ENCODE measurements at places on chromosomes 3 and 15.

DNA sequence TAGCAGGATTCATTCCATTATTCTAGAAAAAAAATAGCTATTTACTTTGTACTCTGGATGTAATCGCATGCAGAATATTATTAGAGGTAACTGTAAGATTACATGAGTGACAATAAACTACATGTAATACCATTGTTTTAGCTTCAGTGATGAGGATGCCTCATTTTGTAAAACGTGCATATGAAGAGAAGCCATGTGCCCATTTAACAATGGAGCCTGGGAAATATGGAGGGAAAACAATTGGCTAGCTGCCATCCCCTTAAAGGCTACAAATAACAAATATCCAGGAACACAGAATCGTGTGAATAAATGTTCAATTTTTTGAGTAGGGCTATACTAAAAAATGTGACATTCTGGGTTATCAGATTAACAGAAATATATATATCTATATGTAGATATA, 151.1 kb downstream of the SAMMSON start:
- no peak for DNase-seq

DNA sequence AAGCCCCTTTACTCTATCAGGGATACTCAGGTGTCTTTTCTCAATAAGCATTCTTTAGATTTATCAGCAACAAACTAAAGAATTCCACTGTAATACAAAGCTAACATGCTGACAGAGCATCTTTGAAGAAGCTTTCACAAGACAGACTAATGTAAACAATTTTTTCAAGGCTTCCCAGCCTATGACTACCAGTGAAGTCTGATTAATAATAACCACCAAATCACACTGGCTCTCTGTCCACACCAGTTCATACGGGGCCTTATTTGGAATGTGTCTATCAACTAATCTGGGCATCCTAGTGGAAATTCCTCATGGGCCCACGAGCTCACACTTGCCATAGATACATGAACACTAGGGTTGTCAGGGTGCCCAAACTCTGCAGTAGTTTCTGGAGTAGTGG, 84.5 kb downstream of the EFL1 start:
- DNase-seq, result peak; percentile 87

DNA sequence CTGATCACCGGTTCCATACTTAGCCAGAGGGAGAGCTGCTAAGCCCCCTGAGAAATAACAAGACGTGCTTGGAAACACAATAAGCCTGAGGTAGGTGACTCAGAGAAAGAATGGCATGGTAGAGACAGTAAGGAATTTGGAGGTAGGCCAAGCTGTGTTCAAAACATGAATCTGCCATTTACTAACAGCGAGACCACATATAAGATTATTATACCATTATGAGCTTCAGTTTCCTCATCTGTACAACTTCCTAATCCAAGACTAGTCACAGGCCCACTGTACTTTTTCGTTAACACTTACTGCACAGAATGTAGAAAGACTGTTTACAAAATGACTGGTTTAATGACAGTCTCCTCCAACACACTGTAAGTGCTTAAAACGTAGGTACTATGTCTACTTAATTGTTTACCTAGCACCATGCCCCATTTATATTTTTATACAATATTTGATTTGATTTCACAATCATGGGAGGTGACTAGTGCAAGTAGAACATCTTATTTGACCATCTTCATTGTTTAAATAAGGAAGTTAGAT, 25.7 kb downstream of the ATOSA start:
- DNase-seq, result peak; percentile 89

DNA sequence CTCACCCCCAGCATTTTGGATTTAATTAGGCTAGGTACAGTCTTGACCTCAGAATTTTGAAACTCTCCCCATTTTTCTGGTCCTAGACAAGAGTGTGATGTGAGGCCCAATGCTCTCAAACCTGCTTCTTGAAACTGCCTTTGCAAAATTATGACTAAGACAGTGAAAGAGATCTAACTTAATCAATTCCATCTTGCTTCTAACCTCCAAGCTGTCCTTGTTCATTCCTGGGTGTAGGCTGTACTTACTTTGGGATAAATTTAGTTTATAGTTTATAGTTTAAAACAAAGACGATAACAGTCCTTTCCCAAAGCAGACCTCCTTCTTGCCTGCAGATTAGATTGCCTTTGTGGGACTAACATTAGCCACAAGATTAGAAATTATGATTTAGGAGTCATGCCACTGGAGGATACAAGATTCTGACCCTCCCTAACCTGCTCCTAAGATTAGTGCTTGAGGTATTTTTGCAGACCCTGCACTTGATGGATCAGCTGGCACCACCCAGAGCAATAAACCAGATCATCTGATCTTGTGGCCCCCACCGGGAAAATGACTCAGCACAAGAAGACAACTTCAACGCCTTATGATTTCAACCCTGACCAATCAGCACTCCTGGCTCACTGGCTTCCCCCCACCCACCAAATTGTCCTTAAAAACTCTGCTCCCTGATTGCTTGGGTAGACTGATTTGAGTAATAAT, 59.6 kb downstream of the CD200R1L start:
- peak; percentile 66 for DNase-seq

- peak; percentile 57 for DNase-seq
Observed at GRCh38 chr3:133295199-133295901, 104.5 kb upstream of the BFSP2 start.

DNA sequence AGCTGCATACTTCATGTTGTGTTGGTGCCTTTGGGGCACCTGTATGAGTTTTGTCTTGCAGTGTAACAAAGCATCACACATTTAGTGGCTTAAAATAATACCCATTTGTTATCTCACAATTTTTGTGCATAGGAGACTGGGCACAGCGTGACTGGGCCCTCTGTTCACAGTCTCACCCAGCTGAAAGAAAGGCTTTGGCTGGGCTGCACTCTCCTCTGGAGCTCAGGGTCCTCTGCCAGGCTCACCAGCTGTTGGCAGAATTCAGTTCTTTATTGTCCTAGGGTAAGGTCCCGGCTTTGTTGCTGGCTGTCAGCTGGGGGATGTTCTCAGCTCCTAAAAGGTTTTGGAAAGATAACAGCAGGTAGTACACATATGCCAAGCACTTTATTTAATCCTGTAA, 263.3 kb downstream of the CLSTN2 start:
- DNase-seq, result no peak

DNA sequence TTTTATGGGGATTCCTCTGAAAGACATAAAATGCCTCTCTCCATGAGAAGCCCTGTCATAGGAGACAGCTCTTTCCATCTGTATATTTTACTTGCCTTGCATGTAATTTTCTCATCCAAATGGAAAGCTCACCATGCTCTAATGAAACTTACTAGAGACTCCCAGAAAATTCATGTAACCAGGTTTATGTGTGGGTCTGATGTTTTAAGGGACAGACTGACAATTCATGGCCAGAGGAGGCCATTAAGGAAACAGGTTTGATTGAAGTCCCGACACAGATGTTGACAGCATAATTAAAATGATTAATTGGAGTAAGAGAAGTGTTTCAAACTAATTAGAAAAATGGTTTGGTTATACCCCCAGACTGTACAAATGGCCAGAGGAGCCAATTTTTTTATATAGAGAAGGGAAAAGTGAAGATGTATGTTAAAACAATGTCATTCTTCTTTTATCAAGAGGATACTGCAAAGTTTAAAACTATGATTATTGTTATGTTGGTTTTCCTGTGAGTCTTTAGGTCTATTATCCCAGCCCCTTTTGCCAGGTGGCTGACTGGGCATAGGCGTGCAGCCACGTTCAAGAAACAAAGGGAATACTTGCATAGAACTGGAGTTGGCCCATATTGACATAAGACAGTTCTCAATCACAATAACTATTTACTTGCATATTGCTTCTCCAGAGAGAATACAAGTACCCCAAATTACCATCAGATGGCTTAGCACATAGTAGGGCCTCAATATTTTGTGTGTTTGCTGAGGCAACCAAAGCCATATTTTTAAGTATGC, 64.8 kb downstream of the RBMS3 start:
- no peak for DNase-seq

- DNase-seq, result no peak
Observed at GRCh38 chr3:177689869-177690268, 492.6 kb upstream of the TBL1XR1 start.

DNA sequence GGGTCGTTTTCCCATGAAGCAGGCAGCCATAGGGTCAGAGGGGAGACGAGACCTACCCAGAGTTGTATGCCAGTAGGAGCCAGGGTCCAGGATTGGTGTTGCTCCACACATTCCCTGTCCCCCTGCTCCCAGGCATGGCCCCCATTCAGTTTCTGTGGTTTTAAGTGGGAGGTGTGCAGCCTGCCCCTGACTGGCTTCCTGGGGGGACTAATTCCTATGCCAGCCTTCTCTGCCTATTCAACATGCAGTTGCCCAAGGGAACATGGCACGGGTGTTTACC, 126.3 kb downstream of the EEFSEC start:
- DNase-seq, result no peak

GRCh38 chr15:27050163-27050562, 79.2 kb downstream of the GABRG3 start:
- DNase-seq, result no peak

DNA sequence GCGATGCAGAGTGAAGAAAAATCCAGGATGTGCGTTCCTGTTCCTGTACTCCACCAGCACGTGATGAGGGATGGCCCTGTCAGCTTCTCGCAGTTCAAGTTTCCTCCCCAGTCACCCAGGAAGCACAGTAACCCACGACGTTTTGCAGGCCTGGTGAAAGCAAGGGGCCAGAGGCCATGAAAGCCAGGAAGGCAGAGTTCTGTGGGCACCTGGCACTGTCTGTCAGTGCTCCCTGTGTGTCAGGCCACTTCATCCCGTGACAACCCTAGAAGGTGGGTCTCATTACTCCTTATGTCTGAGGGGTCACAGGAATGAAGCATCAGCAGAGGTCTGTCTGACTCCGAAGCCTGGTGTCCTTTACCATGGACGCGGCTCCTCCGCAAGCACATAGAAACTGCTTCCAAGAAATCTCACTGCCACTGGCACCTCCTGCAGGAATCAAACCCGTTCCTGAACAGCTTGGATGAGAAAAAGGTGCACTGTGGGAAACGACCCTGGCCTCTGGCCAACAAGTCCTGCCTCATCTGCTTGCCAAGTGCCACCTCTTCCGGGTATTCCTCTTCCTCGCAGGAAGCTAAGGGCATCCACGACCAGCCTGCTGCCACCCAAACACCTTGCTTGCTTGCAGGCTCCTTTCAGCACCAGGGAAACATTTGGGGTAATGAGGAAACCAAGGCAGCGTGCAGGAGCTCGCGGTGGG, 14.6 kb downstream of the RAB43 start:
- DNase-seq, result no peak

DNA sequence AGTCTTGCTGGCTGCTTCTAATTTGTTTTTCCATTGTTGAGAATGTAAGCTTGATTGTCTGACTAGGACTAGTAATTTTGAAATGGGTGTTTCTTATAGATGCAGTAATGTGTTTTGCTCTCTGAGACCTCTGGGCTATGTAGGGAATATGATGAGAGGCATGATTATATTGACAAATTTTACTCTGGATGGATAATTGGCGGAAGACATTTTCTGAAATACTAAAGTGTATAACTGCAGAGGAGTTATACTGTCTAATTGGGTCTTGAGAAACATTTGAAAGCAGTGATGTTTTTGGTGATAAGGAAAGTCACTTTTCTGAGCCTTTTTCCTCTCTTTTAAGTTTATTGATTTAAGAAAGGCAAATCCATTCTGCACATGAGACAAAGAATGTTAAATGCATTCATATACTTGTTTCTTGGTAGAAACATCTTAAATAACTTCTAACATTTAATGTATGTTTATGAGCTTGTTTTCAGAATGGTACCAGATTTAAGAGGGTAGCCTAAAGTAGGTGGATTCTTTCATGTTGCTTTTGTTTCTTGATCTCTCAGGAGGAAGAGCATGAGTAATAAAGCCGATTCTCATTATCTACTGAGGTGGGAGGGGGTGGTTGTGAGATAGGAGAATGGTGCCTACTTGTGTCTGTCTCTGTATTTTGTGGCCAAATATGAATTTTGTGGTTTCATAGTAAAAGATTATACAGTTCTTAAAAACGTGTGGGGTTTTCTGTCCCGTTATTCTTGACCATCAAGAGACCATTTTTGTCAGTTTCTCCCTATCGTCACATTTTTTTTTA, 2.0 kb downstream of the ATP2C1 start:
- no peak for DNase-seq

DNA sequence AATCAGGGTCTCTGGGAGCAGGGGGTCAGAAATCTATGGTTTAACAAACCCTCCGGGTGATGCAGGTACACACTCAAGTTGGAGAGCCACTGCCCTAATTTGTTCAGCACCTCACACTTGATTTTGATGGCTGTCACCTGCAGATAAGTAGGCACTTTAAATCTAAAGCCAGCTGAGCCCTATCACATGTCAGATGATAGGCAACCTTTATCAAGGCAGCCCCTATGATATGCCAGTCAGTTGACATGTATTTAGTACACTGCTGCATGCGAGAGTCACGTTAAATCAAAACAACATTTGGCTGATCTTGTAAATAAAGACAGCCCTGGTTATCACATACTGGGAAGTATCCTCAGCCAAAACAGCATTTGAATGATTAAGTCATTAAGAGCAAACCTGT, 104.4 kb upstream of the MCTP2 start:
- no peak for DNase-seq

DNA sequence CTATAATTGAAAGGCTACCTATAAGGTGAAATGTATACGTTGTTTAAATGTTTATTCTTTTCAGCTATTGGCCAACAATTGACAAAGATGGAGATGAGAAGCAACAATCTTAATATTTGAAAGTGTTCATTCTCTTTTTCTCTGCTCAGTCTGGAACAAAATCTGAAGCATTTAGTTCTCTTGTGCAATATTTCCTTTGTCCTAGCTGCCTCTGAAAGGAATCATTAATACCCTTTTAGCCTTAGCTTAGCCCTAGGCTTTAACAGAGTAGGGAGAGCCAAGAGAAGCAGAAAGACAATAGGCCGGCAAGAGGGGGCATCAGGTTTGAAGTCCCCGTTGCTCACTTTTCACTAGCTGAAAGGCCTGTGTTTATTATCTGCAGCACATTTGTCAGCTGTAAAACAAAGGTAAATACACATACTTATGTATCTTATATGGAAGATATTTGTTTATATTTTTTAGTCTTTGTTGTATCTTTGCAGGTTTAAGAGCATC, 422.5 kb upstream of the SEMA6D start:
- no peak for DNase-seq

DNA sequence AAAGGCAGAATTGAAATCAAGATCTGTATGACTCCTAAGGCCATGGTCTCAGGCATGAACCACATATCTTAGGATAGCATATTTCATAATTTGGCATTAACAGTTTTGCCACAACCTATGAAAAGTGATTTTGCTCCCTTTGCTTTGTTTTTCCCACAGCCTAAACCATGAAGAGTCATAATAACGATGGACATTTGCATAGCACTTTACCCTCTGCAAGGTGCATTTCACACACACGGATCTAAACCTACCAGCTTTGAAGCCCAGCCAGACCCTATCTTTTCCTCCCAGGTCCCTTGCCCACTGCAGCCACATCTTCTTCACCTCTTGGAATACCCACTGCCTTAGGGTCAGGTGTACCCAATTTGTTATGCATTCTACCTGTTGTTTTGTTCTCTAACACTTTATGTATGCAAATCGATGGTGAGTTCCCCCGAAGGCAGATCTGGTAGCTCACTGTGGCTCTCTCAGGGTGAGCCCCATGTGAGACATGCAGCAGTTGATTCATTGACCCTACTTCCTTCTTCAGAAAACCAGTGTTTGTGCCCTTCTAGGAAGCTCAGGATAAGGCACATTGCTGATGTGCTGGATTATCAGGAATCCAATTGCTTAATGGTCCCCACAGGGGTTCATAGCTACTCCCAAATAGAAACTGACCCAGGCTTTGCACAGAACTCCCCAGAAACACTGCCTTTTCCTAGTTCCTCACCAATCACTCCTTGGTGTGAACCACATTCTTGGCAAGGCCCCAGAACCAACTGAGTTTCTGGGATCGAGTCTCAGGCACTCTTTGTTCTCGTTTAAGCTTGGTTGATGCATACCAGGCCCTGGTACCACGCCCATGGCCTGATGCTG, 8.7 kb downstream of the ARHGAP31 start:
- DNase-seq, result peak; percentile 56
